MG63 (cell line): ENCODE measurements at places on chromosomes 1 and 21. TPM values are rescaled to one million over a fixed set of nuclear protein-coding genes. Genes with fewer than 3 reads are reported as not detected.

OLIG2 gene
- not detected in 2 replicates for total RNA-seq

CFAP74 gene
- total RNA-seq: 0.20 TPM in 1 of 2 replicates, not detected in the other

TRAF3IP3 gene
- not detected in 2 replicates for total RNA-seq

MMEL1 gene
- not detected in 2 replicates for total RNA-seq

TRIM67 gene
- not detected in 2 replicates for total RNA-seq

DIRAS3 gene
- not detected in 2 replicates for total RNA-seq

SLC26A9 gene
- not detected in 2 replicates for total RNA-seq

CD160 gene
- total RNA-seq: not detected in 2 replicates
